ENCODE measurements at places on chromosomes 3 and 15. TPM values are rescaled to one million over a fixed set of nuclear protein-coding genes. Genes with fewer than 3 reads are reported as not detected.

The BRPF1 gene
- polyA plus RNA-seq: 23.2 TPM

The ADCY5 gene
- polyA plus RNA-seq: 10.4 TPM

The IGF1R gene
- 43.2 TPM for polyA plus RNA-seq

The CACNA2D3 gene
- 1.6 TPM for polyA plus RNA-seq

The KCNMB2 gene
- 29.0 TPM for polyA plus RNA-seq

Measured in left renal pelvis (tissue), 4 donors.